D721Med (cell line): ENCODE measurements at places on chromosomes 5 and 9.

DNA sequence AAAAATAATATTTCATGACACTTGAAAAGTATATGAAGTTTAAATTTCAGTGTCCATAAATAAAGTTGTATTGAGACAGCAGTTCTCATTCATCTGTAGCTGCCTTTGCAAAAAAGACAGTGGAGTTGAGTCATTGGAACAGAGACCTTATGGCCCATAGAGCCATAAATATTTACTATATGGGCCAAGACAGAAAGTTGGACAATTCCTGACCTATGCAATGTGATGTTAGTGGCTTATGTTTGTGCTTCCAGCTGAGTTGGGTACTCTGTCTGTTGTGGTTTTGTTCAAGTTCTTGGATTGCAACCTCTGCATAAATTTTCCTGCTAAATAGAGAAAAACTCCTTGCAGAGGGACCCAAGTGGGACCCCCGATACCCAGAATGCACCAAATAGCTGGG is 69.8 kb downstream of the KCNIP1 start:
- DNase-seq = no peak

DNA sequence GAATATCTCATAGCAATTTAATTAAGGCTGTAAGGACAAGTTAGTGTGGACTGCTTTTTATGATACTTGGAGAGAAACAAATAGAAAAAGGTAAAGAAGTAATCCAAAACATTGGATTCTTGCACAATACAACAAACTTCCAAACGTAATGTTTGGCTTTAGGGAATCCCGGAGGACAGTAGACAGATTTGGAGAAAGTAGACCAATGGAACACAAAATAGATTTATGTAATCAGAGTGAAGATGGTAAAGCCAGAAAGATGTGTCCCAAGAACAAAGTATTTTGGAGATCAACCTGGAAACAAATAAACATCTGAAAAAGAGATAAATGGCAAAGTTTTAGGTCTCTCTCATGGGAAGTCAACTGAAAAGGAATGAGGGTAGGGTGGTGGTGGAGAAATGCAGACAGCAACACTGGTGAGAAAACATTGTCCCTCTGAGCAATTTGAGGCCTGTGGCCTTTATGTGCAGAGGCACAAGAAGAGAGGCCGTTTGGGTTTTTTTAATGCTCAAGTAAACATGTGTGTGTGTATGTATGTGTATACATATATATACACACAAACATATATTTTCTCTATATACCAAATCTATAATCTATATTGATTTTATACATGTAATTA is 620.6 kb downstream of the PDE4D start:
- no peak for DNase-seq

GRCh38 chr9:129627556-129628440 is 1.8 kb downstream of the NTMT1 start:
- no peak for DNase-seq

DNA sequence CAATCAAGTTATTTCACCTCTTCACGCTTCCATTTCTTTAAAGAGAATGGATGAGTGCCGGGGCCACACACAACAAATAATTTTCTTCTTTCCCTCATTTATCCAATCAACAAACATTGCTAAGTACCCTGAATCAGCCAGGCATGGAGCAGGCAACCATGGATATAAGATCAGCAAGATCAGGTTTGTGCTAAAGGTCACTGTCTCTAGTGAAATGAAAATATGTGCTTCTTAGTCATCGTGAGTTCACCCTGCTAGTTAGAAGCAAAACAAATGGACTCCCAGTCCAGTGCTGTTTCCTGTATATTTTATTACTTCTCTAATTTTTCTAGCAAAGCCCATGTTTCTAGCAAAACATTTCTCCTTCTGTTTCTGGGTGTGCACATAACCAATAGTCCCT is 629.2 kb downstream of the BNC2 start:
- DNase-seq = no peak

DNA sequence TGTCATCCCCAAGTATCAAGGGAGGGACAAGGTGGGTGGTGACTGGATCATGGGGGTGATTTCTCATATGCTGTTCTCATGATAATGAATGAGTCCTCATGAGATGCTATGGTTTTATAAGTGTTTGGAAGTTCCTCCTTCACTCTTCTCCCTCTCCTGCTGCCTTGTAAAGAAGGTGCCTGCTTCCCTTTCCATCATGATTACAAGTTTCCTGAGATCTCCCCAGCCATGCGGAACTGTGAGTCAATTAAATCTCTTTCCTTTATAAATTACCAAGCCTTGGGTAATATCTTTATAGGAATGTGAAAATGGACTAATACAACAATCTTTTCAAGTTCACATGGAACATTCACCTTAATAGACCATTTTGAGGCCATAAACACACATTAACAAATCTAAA is 21.5 kb upstream of the DOCK2 start:
- no peak for DNase-seq

GRCh38 chr5:427415-428087 is 15.4 kb upstream of the EXOC3 start:
- no peak for DNase-seq

DNA sequence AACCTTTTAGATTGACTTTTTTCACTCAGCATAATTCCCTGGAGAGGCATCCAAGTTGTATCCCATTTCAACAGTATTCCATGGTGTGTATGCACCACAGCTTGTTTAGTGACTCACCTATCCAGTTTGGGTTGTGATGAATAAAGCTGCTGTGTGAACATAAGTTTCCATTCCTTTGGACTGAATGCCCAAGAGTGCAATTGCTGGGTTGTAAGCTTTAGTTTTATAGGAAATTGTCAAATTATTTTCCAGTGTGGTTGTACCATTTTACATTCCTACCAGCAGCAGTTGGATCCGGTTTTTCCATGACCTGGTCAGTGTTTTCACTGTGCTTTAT is 60.9 kb upstream of the TMED7 start:
- no peak for DNase-seq

- DNase-seq = no peak
Measured at GRCh38 chr5:84272771-84273516, 111.7 kb downstream of the EDIL3 start.

DNA sequence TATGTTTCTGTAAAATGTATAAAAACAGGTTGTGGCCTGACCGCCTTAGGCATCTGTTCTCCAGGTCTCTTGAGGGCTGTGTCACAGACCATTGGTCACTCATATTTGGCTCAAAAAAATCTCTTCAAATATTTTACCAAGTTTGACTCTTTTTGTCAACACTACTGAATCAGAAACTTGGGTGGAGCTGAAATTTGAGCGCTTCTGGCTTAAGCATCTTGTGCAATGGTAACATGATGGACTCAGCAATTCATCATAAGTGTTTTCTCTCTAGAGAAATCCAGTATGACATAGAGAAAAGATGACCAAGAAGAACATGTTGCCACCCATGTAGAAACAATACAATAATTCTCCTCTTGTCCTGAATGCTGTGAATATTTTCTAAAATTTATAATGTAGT is 387.9 kb downstream of the MAT2B start:
- DNase-seq = no peak

GRCh38 chr5:82105457-82105856 is 133.6 kb downstream of the ATG10 start:
- DNase-seq = no peak

GRCh38 chr9:20742833-20743232 is 58.8 kb downstream of the FOCAD start:
- DNase-seq = no peak

DNA sequence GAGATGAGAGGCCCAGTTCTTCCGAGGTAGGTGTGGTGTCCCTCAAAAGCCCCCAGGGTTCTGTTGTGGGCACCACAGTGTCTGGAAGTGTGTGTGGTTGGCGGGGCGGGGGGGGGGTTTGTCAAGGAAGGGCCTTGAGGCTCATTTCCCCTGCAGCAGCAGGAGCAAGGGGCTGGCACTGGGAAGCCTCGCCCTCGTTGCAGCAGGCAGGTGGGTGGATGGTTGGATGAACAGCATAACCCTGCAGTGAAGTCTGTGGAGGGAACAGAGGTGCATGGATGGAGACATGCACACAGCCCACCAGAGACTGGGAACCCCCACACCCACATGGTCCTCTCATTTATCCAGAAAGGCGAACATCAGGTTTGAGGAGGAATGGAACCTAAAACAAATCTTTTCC is 2.0 kb upstream of the SPATA31E1 start:
- DNase-seq = no peak

- no peak for DNase-seq
Measured at GRCh38 chr9:13292782-13293181, 13.3 kb upstream of the MPDZ start.

DNA sequence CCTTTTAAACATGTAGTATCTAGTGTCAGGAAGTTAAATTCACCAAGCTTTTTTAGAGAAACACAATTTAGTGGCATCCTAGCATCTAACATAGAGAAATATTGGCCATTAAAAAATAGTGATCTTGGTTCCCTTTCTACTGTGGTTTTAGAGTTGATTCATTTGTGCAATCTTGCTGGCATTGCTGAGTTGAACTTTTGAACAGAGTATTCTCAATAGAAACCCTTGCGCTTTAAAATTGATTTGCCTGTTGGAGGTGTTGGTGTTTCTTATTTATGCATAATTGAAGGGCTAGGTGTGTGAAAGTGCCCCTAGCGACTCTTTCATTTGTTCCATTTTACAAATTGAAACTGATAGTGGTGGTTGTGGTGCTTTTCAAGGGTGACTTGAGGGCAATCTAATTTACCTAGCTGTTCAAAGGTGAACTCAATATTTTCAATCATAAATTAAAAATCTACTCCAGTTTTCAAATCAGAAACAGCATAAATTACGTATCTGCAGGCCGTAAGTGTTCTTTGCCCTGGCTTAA is 73.0 kb upstream of the MPDZ start:
- DNase-seq = no peak

GRCh38 chr5:172436879-172437369 is 17.4 kb downstream of the SH3PXD2B start:
- DNase-seq = no peak

DNA sequence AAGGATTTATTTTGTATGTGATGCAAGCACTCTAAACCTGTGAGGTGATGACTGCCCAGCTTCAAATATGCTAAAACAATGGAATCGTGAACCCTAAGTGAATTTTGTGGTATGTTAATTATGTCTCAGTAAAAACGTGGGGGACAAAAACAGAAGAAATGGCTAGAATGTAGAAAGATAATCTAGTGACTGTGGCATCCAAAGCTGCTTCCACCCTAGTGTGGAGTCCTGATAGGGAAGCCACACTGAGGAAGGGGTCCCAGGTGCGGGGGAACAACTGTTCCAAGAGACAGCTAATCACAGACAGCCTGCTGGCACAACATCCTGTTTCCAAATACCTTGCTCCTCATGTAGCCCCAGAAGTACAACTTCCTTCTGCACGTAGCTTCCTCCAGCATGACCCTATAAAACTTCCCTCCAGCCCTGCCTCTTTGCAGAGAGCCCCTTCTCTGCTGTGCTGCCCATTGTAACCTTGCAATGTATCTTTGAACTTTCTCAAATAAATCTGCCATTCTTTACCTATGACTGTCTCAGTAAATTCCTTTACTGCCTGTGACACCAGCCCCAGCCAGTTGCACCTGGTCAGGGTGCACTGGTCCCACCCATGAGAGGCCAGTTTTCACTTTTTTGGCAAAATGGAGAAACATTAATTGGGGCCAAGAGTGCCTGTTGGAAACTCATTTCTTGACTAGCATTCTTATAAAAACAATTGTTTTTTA is 4.9 kb downstream of the GMCL2 start:
- DNase-seq = no peak

DNA sequence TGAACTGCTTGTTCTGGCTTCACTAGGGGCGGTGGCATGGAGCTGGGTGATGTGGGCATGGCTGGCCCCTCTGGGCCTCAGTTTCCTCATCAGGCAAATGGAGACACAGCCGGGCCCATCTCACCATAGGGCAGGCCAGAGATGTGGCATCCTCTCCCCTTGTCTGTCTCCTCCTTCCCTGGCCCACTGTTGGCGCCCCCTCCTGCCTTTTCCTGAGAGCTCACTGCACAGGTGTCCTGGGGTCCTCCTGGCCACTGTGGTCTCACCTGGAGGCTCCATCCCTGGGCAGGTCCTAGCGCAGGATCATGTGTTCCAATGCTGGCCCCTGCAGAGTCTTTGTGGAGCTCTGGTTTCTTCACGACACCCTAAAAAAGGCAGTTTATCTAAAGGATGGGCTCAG is 53.5 kb downstream of the NEK6 start:
- no peak for DNase-seq
